Stimulated activated naive CD4-positive, alpha-beta T cell treated with Interleukin-2 at 50 U/mL for 16 hours (primary cell): ENCODE measurements at places on chromosomes 16 and 17.

- DNase-seq, result no peak
Measured at GRCh38 chr16:84868829-84869472, 49.2 kb downstream of the CRISPLD2 start.

GRCh38 chr16:78693496-78693895 lies 594.0 kb downstream of the WWOX start:
- DNase-seq, result no peak

- no peak for DNase-seq
Measured at GRCh38 chr16:88639231-88640038, 1.1 kb downstream of the IL17C start.

DNA sequence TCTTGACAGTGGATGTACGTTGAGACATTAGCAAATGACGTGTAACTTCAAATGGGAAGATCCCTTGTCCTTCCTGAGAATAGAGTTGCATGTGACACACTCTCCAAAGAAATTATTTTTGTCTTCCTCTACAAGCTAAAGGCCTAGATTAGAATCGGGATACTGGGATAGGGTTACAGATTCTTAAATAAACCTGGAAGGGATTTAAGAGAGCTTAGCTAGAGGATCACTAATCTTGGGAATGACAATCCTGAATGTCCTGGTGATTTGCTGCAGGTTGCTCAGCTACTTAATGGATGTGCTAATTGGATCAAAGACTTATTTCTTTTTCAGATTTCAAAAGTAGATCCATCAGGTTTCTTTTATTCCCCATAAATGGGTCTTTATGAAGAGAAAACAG lies 101.9 kb downstream of the KCNJ2 start:
- no peak for DNase-seq

DNA sequence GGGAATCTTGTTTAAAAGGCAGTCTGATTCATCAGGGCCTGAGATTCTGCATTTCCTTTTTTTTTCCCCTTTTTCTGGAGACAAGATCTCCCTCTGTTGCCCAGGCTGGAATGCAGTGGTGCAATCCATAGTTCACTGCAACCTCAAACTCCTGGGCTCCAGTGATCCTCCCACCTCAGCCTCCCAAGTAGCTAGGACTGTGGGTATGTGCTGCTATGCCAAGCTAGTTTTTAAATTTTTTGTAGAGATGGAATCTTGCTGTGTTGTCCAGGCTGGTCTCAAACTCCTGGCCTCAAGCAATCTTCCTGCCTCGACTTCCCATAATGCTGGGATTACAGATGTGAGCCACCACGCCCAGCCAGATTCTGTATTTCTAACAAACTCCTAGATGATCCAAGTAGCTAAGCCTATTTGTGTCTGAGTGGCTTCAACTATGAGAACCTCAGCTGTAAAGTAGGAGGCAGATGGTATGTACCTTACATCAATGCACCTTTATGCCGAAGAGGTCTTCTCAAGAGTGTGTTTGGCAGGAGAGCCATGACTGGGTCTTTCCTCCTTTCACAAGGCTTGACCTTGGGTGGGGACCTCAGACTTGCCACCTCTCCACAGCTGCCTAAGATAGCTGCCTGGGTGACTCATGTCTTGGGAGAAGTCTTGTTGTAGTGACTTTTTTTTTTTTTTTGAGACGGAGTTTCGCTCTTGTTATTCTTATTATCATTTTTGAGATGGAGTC lies 10.9 kb downstream of the LDAF1 start:
- no peak for DNase-seq

DNA sequence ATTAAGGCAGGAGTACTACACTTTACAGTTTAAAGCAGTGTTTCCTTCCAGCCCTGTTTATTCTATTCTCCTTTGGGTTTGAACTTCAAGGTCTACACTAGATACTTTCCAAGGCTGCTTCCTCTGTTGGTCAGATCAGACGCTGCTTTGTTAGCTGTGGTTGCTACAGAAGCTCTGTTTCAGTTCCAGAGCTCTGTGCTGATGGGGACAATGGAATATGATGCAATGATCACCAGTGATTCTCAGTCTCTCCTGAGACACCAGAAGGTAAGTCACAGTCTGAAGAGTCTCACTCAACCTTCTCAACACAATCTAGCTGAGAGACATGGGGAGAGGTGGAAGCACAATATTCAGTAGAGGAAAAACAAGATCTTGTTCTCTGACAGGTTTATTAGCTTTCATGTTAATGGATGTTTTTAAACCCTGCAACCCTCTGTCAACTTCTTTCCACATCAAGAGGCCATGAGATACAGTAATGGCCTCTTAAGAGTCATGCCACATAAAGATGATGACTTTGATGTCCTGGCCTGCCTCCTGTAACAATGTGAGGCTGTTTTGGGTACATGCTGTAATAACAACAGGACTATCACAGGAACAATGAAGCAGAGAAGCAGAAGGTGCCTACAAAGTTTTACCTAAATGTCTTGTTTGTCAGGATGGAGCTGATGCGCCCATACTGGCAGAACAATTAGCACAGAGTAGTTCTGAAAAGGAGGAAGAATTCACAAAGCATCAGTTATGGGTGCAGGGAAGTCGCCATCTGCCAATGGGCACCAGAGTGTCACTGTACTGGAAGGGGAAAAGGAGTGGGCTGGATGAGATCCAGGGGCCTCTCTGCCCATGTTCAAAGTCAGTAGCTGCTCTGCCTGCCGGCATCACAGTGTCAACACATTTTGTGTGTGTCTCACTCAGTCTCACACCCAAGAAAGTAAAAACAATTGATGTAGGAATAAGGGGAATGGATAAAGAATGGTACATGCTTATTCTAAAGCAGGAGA lies 33.4 kb downstream of the PSME3IP1 start:
- no peak for DNase-seq
